ENCODE measurements at places on chromosomes 16 and 17.

- no peak for DNase-seq
Measured at GRCh38 chr16:30725418-30725792, 22.8 kb upstream of the PHKG2 start.

DNA sequence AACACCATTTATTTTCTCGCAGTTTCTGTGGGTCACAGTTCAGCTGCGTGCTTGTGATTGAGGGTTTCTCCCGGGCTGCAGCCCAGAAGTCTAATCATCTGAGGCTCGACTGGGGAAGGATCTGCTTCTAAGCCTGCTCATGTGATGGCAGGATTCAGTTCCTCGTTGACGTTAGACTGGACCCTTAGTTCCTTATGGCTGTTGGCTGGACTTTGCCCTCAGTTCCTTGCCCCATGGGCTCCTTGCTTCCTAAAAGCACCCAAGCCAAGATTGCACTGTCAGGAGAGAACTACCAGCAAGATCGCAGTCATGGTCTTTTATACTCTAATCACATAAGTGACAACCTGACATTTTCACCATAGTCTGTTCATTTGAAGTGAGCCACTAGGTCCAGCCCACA lies 250.0 kb downstream of the PRKCA start:
- no peak for DNase-seq

DNA sequence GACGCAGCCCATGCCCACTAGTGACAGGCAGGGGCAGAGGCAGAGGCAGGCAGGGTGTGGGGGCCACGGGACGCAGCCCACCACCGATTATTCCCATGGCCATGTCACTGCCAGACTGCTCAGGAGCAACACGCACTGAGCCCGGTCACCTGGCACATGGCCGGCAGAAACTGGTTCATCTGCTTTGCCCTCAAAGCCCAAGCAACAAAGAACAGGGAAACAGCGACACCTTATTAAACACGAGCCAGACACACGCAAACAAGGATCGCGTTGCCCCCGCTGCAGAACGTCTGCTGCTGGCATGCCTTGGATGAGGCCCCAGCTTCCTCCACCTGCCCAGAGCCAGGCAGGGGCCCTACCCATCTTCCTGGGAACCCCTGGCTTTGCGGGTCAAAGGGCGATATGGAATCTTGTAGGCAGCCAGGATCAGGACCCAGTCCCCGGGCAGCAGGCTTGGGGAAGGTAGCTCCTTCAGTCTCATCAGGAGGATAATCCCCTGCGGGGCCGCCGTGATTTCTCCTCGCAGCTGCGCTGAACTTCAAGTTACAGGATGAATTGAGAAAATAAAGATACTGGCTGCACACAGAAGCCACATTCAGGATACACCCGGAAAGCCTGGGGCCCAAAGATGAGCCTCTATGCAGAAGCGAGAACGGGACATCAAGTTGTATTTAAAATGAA lies 4.8 kb downstream of the TBC1D16 start:
- no peak for DNase-seq

GRCh38 chr17:66840061-66840460 lies 5.1 kb downstream of the CACNG5 start:
- DNase-seq = no peak

GRCh38 chr16:17766012-17766411 lies 295.3 kb upstream of the XYLT1 start:
- no peak for DNase-seq

- DNase-seq = no peak
Measured at GRCh38 chr17:61238455-61238933, 161.1 kb upstream of the TBX2 start.

GRCh38 chr16:88923450-88923849 lies 53.6 kb downstream of the CBFA2T3 start:
- DNase-seq = no peak

- DNase-seq = no peak
Measured at GRCh38 chr17:63132459-63132911, 166.4 kb downstream of the TANC2 start.

DNA sequence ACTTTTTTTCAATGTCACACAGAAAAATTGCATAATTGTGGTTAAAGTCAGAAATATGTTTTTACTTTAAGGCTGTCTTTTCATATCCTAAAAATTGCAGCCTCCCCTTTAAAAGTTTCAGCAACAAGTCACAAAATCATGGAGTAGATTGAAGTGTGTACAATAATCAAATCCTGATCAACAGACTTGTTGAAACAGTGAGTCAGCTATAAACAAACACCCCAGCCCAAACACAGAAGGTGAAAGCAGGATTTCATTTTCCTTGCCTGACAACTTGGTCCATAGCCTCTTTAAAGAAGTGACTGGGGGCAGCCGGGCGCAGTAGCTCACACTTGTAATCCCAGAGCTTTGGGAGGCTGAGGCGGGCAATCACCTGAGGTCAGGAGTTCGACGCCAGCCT lies 59.9 kb downstream of the WNT3 start:
- no peak for DNase-seq

DNA sequence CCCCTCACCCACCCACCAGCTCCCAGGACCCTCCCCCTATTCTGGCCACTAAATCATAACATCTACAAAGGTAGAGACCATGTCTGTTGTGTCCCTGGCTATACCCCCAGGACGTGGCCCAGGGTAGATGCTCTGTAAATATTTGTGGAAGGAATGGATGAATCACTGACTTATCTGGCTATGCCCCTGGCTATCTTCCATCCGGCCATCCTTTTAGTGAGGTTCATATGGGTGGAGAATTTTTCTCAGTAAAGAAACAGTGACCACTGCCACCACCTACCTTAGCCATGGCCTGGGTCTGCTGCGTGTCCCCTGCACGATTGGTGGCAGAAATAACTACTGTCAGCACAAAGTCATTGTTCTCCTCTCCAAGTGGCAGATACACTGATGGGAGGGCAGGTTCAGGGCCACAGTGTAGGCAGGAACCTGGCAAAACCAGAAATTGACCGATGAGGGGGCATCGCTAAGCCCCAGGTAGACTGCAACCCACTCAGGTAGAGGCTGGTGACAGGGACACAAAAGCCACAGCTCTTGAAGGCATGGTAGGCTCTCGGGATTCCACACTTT lies 63.1 kb upstream of the BCO1 start:
- DNase-seq = no peak

GRCh38 chr17:68184816-68185436 lies 62.9 kb upstream of the AMZ2 start:
- peak; percentile 68 for DNase-seq

GRCh38 chr17:39695089-39695474 lies 4.8 kb upstream of the ERBB2 start:
- no peak for DNase-seq

GRCh38 chr17:44314869-44315661 lies 6.7 kb downstream of the RUNDC3A start:
- no peak for DNase-seq

DNA sequence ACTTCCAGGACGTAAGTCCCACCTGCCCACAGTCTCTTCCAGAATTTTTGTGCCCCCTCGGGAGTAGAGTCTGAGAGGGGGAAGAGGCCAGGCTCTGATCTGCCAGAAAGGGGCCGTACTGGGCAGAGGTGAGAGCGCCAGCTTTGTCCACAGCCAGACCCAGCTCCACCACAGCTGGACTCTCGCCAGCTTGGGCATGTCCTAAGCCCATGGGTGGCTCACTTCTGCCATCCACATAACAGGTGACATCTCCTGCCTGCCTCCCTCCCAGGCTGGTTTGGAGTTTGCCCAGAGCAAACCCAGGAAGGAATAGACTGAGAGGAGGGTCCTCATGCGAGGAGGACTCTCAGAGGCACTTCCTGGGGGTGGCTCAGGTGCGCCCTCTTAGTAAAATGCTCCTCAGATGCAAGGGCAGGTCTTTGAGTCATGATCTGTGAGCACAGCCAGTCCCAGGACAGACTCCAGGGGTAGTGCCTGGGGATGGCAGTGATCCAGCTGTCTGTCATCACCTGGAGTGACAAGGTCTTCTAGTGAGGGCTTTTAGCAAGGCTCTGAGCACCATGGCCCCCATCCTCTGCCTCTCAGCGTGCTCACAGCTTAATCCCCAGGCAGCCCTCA lies 89.2 kb downstream of the AMFR start:
- DNase-seq = no peak

DNA sequence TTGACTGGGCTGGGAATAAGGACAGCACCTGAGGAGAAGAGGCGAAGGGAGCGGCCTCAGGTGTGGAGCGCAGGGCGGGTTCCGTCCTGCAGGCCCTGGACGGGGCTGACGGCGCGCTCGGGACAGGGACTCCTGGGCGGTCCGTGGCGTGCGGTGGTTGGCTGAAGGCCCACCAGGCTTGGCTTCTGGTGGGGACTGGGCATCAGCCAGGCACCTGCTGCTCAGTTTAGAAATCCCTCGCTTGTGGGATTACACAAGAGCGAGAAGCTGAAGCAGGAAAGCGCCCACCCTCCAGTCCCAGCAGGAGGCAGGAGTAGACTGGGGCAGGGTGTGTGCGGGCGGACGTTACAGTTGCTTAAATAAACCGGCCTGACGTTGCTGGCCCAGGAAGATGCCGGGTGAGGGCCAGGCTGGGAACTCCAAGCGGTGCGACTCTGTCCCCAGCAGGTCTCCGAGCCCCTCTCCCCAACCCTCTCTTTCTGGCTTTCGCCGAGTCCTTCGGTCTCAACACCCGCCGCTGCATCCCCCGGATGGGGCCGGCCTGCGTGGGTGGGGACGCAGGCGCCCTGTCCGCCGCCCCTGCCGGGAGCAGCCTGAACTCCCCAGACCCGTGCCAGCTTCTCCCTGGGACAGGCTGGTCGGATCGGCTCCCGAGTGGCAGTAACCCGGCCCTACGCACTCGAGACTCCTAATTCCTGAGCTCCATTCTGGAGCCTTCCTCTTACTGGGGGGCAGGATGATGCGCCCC lies 639 bp downstream of the MIF4GD start:
- DNase-seq = peak; percentile 73

- DNase-seq = no peak
Measured at GRCh38 chr16:87246269-87247065, 70.7 kb downstream of the C16orf95 start.

DNA sequence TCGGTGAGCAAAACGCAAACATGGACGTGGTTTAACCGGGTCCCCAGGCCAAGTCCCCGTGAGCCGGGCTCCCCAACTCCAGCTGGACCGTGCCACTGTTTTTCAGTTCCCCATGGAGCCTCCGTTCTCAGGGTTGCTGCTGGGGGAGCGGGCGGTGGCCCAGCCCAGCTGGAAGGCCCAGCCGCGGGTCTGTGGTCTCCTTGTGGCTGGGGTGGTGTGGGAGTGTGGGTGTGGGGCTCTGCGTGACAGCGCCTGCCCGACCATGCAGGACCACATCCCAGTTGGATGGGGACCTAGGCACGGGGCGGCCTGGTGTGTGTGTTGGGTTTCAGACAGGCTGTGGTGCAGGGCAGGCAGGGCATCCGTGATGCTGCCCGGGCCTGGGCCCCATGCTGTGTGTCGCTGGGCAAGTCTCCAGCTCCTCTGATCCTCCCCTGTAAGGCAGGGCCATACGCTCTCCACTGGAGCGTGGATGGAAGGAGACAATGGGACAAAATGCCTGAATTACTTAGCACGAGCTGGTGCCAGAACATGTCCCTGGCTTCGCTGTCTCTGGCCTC lies 40.3 kb downstream of the COX4I1 start:
- DNase-seq = no peak

DNA sequence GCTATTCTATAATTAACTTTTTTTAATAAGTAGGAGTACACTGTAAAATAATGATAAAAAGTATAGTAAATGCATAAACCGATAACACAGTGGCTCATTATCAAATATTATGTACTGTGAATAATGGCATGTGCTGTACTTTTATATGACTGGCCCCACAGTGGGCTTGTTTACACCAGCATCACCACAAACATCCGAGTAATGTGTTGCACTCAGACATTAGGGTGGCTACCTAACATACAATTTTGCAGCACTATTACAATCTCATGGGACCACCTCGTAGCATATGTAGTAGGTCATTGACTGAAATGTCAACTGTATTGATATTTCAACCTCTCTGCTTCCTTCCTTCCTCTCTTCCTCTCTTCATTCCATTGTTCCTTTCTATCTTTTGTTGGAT lies 51.7 kb downstream of the TBX4 start:
- DNase-seq = no peak

- peak; percentile 69 for DNase-seq
Measured at GRCh38 chr16:1771188-1771863, at the start of gene NME3. TSS of gene NME3 (minus strand) at chr16:1771543. CDS start at chr16:1771534, 9 bp downstream.

GRCh38 chr17:19298569-19299213 lies 61.5 kb downstream of the EPN2 start:
- no peak for DNase-seq

DNA sequence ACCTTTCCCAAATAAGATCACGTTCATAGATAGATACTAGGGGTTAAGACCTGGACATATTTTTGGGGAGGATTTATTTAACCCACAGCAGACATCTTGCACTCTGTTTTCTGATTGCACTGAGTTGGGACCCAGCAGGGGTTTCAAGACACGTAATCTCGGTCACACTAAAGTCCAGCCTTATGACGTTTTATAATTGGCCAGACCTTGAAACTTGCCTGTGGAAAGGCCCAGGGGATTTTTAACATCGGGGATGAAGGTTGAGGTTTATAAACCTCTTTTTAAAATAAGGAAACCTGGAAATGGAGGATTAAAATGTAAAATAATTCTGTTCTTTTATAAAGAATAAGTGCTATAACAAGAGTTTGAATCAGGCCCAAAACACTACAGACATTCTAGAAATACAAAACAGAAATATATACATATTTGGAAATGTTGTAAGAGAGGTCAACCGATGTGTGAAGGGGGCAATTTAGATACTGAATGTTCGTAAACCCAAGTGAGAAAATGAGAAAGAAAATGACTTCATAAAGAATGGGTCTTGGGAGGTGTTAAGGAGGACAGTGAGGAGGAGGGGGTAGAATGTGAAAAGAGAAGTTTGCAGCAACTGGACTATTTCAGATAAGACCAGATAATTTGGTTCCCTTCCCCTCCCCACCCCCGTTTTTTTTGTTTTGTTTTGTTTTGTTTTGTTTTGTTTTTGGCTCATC lies 61.1 kb upstream of the NOL11 start:
- no peak for DNase-seq

GRCh38 chr17:81908793-81909192 lies 2.4 kb downstream of the PCYT2 start:
- DNase-seq = no peak

Data from NAMALWA (cell line).